DMS153 (cell line): ENCODE measurements at places on chromosomes 6 and 20.

GRCh38 chr6:81590314-81590691 is 162.2 kb downstream of the TENT5A start:
- no peak for DNase-seq

GRCh38 chr6:34513646-34514045 is 42.5 kb downstream of the SPDEF start:
- DNase-seq = no peak

GRCh38 chr6:26336355-26337198 is 28.4 kb upstream of the BTN3A2 start:
- DNase-seq = no peak

DNA sequence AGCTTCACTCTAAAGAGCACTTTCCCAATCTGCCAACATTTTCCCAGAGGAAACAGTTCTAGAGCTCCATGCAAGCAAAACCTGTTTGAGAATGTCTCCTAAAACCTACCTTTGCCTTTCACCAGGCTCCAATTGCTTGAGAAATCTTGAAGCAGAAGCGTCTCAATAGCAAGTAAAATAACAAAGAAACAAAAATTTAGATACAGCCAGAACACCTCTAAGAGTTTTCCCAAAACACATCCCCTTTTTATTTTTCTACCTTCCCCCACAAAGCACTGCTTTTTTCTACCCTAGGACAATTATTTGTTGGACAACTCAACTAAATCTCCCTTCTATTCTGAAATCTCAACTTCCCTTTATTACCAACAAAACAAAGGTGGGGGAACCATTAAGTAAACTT is 3.6 kb downstream of the VGLL2 start:
- DNase-seq = no peak

DNA sequence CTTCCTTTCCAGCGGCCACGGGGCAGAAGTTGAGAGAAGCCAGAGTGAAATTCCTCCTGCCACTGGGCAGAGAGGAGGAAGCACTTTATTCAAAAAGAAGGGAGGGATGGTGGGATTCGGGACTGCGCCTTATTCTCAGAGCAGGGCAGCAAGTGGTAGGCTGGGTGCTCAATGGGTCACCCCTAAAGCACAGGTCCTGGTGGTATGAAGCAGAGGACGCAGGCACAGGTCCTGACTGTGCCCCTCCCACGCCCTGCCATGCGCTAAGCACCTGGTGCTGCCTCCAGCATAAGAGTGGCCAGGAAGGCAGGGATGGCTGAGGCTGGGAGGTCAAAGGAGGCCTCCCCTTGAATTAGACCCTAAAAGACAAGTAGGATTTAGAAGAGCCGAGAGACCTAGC is 4.9 kb upstream of the GRM4 start:
- no peak for DNase-seq

GRCh38 chr6:49088631-49089030 is 374.4 kb downstream of the MMUT start:
- DNase-seq = no peak

DNA sequence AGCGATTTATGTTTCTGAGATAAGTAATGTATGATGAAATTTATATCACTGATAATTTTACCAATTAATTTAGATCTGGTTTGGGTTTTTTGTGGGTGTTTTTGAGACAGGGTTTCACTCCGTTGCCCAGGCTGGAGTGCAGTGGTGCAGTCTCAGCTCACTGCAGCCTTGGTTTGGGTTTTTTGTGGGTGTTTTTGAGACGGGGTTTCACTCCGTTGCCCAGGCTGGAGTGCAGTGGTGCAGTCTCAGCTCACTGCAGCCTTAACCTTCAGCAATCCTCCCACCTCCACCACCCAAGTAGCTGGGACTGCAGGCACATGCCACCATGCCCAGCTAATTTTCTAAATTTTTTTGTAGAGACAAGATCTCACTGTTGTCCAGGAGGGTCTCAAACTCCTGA is 13.0 kb downstream of the MRS2 start:
- DNase-seq = no peak

DNA sequence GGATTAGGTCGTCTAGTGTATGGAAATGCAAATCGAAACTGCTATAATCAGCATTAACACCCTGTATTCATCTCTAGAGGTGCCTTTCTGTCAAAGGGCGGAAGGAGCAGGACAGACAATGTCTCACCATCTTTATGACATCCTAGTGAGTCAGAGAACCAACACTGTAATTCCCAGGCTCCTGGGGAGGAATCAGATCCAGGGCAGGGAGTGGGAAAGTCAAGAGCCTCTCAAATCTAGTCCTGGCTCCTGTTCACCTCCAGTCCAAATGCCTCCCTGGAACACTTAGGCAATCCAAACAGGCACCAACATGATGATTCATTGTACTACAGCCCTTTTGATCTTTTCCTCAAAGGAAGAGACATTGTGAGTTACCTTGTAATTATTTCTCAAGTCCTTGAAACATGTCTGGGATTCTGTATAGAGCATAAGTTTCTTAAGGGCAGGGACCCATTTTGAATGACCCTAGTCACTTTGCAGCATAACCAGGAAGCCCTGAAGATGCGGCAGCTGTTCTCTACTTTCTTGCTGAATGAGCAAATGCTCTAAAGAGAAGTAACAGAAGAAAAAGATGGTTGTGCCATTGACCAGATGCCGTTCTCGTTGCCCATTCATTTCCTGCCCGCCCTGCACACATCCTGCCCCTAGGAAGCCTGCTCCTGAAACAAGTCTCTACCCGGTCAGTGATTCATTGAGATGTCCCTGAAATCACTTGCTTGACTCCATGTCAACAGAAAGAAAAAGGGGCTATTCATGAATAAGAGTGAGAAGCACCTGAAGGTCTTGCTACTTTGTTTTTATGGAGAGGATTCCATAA is 112.8 kb upstream of the JARID2 start:
- no peak for DNase-seq

DNA sequence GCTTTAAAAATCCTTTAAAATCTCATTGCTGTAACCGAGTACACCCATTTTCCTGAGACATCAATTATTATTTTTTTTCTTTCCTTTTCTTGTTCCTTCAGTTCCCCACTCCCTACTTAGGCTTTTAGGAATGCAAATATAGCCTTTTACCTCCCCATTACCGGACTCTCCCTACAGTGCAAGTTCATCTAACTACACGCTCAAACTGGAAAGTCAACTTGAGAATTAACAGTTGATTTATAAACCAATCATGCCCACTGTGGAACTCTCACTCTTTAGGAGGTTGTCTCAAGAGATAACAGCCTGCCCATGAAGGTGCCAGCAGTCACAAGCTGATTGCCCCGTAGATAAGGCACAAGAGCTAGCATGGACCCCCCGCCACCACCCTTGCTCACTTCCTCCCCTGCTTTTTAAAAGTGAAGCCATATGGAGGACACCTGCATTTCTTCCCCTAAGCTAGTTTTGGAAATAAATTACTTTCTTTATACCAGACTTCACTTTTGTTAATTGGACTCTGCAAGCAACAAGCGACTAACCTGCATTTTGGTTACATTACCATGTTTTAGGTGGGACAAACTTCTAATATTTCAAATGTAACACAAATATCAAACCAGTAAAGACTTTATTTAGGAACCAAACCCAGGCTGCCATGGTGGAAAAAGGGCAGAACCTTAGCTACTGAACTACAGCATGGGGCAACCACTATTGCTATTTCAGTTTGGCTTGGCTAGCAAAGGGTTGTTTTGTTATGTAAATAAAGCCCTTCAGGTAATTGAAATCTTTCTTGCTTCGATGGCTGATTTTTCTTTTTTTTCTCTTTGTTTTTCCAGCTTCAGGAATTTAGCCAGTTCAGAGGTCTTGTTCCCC is 34.9 kb downstream of the UBD start:
- no peak for DNase-seq

- DNase-seq = peak; percentile 20
Measured at GRCh38 chr20:50590348-50590664, 80.1 kb downstream of the PTPN1 start.

DNA sequence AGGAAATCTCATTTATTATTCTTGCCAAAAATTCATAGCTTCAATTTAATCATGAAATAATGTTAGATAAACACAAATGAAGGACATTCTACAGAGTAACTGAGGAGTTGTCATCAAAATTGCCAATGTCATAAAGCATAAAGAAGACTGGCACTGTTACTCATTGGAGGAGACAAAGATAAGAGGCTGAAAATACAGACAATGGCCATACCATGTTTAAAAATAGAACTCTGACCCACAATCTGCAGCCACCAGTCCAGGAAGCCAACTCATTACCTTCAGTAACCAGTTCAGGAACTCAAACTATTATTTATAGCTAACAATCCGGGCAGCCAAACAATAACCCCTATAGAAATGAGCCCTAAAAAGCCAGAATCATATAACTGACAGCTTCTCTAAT is 795.6 kb downstream of the TENT5A start:
- DNase-seq = no peak

- no peak for DNase-seq
Measured at GRCh38 chr20:35653893-35654292, 10.8 kb downstream of the CPNE1 start.

DNA sequence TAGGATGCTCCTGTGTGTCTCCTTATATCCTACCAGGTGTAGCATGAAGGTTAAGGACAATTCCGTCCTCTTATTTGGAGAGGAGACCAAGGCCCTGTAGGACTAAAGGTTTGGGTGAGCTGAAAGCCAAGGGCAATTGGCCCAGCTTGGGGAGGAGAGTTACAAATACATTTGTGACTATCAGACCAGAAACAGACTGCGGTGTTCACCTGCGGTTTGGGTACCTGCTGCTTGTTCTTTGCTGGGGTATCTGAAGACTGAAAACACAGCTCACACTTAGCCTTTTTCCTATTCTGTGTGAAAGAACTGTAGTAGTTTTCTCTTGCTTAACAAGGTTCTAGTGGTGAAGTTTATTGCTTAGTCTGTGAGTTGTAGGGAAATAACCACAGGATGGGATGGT is 55.0 kb downstream of the ESR1 start:
- no peak for DNase-seq

DNA sequence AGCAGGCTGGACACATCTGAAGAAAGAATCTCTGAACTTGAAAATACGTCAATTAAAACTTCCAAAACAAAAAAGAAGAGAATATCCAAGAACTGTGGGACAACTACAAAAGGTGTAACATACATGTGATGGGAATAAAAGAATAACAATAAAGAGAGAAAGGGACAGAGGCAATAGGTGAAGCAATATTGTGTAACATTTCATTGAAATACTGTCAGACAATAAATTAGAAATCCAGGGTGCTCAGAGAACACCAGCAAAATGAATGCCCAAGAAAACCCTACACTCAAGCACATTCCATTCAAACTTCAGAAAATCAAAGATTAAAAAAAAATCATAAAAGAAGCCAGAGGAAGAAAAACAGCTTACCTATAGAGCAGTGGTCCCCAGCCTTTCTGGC is 33.6 kb upstream of the ASF1A start:
- no peak for DNase-seq

- DNase-seq = no peak
Measured at GRCh38 chr20:38658879-38659596, 57.4 kb downstream of the ARHGAP40 start.

DNA sequence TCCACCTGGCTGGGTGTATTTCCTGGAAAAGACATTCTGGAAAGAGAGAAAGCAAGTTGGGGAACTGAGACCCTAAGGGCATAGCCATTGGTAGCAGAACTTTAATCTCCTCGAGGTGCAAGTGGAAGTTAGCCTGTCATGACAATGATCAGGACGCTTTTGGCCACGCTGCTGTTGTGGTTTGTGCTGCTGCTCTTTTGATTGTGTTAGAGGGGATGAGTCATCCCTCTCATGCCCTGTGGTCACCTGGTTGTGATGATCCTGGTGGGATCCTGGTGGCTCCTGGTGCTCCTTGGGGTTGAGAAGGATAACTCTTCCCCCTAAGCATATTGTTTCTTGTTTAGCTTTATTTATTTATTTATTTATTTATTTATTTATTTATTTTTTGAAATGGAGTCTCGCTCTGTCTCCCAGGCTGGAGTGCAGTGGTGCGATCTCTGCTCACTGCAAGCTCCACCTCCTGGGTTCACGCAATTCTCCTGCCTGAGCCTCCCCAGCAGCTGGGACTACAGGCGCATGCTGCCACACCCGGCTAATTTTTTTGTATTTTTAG is 350.3 kb downstream of the KIF16B start:
- no peak for DNase-seq

DNA sequence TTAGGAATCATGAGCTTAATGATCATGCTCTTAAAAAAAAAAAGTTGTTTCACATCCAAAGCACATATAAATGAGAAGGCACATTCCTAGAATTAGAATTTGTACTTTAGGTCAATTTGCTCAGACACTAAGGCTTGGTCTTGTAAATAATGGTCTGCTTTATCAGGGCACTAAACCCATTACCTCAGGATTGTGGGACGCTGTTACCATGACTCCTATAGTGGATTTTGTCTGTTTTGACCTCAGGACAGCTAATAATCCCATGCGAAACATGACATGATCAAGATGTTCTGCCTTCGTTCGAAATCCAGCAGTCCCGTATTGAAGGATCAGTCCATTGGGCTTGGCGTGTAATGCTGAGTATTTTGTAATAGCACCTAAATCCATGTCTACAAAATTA is 2.4 kb downstream of the PGM3 start:
- DNase-seq = no peak

- peak; percentile 22 for DNase-seq
Measured at GRCh38 chr6:38871741-38872568, 156.8 kb downstream of the DNAH8 start.

DNA sequence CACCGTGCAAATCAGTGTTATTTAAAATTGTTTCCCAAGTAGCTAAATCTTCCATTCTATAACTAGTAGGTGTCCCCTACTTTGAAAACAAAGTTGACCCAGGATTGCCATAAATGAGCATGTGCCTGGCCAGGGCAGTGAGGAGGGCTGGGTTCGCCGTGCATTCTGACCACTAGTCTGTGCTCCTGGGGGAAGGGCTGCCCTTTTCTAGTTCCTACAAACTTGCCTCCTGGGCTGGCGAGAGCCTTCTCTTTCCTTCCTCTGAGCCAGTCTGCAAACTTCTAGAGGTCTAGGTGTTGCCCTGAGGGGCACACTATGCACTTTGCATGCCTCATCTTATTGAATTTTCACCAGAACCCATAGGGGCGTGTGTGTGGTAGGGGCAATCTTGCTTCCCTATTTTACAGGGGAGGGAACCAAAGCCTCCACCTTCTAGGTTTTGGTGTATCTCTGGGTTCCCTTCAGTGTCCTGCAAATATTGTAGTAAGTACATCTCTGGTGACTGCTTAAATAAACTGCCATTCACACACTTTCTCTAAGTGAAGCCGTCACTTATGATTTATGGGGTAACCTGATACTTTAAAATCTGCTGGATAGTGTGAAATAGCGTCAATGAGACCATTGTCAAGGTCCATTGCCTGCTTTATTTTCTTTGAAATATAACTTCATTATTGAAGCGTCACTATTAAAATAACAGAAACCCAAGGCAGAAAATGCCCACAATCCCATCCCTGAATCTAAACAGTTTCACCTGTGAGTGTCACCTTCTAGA is 42.2 kb downstream of the CDH26 start:
- peak; percentile 47 for DNase-seq

DNA sequence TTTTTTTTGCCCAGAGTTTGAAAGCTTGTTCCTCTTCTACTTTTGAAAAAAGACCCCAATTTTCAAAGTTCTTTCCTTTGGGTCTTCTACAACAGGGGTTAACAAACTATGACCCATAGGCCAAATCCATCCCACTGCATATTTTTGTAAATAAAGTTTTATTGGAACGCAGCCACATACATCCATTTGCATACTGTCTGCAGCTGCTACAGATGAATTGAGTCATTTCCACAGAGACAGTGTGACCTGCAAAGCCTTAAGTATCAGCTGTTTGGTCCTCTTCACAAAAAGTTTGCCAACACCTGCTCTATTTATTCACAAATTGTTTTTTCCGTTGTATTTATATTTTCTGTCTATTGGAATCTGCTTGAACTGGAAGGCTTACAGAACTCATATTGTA is 189.2 kb downstream of the TBC1D7 start:
- no peak for DNase-seq

- DNase-seq = no peak
Measured at GRCh38 chr6:139612135-139612465, 237.7 kb upstream of the CITED2 start.
